Vein endothelial cell (primary cell): ENCODE measurements at places on chromosomes 16 and 17. TPM values are rescaled to one million over a fixed set of nuclear protein-coding genes. Genes with fewer than 3 reads are reported as not detected.

Gene KLHL36
- 49.9 and 64.7 TPM in 2 replicates for total RNA-seq

Gene TAC4
- not detected in 2 replicates for total RNA-seq

Gene GNGT2
- total RNA-seq: 2.8 and 4.6 TPM in 2 replicates

Gene GP1BA
- not detected in 2 replicates for total RNA-seq

Gene HSPB9
- total RNA-seq: not detected in 2 replicates

Gene LYRM9
- total RNA-seq: 6.7 and 7.8 TPM in 2 replicates

Gene ST3GAL2
- total RNA-seq: 44.7 and 55.2 TPM in 2 replicates
